Activated CD4-positive, alpha-beta T cell treated with anti-CD3 and anti-CD28 coated beads, Interleukin-2, amount 50 U/mL, for 24 hours (primary cell): ENCODE measurements at places on chromosomes 3 and 15.

- DNase-seq, result no peak
These were observed 79.8 kb downstream of the LIPC start for GRCh38 chr15:58511599-58511987.

DNA sequence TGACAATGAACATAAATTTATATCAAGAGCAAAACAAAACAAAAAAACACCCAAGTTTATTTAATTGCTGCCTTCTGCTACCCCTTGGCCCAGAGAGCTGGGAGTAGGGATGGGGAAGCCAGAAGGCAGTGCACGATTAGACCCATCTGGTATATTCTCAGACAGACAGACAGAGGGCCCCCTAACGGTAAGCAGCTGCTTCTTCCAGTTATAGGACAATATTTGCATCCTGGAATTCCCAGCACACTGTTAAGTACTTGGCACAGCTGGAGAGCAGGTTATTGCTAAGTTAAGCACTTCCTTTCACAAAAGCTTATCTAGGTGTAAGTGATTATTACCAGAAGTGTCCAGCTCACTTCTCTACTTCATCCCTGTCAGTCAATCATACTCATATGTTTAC is 39.3 kb downstream of the C2CD4B start:
- no peak for DNase-seq

DNA sequence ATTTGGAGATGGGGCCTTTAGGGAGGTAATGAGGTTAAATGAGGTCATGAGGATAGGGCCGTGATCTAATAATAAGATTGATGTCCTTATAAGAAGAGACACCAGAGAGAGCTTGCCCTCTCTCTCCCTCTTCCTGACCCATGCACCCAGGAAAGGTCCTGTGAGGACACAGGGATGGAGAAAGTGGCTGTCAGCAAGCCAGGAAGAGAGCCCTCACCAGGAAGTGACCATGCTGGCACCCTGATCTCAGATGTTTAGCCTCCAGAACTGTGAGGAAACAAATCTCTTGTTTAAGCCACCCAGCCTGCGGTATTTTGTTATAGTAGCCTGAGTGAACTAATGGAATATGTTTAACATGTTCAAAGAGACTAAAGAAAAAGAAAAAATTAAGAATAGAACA is 15.3 kb upstream of the GNB5 start:
- no peak for DNase-seq

GRCh38 chr3:119768668-119769393 is 13.1 kb upstream of the NR1I2 start:
- no peak for DNase-seq

GRCh38 chr15:41241221-41241964 is 10.3 kb downstream of the CHP1 start:
- DNase-seq, result no peak

- DNase-seq, result no peak
These were observed 4.0 kb upstream of the FAM3D start for GRCh38 chr3:58670506-58671135.

GRCh38 chr3:153625506-153625905 is 463.5 kb downstream of the RAP2B start:
- no peak for DNase-seq

GRCh38 chr15:67181221-67181639 is 73.2 kb downstream of the AAGAB start:
- DNase-seq, result no peak
